ENCODE measurements at places on chromosomes 5 and 9. TPM values are rescaled to one million over a fixed set of nuclear protein-coding genes. Genes with fewer than 3 reads are reported as not detected.

DNA sequence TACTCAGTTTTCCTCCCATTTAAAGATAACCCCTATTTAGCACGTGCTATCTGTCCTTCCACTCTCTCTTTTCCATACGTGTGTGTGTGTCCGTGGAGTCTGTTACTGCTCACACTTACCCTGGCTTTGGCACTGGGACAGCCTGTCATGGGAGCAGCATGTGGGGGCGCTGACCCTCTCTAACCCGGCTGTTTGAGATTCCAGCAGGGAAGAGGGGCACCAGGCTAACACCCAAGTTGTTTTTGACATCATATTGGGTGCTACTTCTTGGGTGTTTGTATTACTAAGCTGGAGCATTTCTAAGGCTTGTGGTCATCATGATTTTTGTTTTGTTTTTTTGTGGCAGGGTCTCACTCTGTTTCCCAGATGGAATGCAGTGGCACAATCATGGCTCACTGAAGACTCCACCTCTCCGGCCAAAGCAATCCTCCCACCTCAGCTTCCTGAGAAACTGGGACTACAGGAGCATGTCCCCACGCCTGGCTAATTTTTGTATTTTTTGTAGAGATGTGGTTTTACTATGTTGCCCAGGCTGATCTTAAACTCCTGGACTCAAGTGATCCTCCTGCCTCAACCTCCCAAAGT lies 56.9 kb upstream of the SIMC1 start:
- H3K4me1 ChIP-seq: no peaks in the 10 kb centered on the region
- no peak overlapping the region for H3K4me3 ChIP-seq
- no peak for DNase-seq
- H3K27ac ChIP-seq: no peak overlapping the region

GRCh38 chr5:160674901-160675300 lies 177.1 kb downstream of the ATP10B start:
- H3K27ac ChIP-seq: no peak overlapping the region
- no peak overlapping the region for H3K4me3 ChIP-seq
- no peaks in the 10 kb centered on the region for H3K27me3 ChIP-seq
- no peaks in the 10 kb centered on the region for H3K4me1 ChIP-seq
- no peaks in the 10 kb centered on the region for H3K36me3 ChIP-seq

DNA sequence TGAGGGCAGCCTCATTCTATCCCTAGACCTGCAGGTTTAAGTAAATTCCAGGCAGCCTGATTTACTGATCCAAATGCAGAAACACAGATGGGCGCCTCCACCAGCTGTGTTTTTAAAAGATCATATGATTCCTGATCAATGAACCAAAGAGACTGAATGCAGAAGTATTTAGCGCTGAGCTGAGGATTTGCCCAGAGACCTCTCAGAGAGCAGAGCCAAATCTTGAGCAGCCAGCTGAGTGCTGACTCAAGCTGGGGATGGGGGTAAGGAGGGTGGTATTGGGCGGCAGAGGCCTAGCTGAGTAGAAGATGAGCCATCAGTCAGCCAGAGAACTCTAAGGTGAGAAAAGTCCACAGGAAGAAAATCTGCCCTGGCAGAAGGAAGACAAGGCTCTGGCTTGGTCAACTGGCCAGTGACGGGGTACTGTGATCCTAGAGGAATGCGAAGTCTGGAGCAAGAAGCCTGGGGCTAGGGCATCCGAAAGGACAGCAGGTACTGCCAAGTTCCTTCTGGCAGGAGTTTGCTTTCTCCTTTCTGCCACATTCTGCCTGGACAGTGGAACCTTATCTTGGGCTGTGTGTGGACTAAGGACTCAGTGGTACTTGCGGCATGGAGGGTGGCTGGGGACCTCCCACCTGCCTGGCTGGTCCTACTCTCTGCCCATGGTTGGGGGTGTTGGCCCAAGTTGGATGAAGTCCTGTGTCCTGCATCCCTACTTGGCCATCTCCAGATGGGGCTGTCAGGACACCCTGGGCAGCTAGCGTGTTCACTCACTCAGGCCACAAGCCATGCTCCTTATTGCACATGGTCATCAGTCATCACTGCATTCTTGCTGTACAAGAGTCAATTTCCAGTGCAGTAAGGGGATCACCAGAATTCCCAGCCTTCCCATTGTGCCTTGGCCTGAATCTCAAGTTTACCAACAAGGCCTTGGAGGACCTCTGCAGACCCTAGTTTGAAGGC lies 34.5 kb upstream of the CDKN2AIPNL start:
- no peaks in the 10 kb centered on the region for H3K4me1 ChIP-seq
- H3K4me3 ChIP-seq: no peak overlapping the region
- no peak for DNase-seq
- no peak overlapping the region for H3K27ac ChIP-seq

The RBM27 gene
- 52.4 TPM for total RNA-seq

The LCP2 gene
- 68.3 TPM for total RNA-seq

The LRRC70 gene
- 4.8 TPM for total RNA-seq

The SH3GL2 gene
- 4.1 TPM for total RNA-seq

The BAAT gene
- not detected for total RNA-seq
